ENCODE measurements at places on chromosomes 2 and 18.

DNA sequence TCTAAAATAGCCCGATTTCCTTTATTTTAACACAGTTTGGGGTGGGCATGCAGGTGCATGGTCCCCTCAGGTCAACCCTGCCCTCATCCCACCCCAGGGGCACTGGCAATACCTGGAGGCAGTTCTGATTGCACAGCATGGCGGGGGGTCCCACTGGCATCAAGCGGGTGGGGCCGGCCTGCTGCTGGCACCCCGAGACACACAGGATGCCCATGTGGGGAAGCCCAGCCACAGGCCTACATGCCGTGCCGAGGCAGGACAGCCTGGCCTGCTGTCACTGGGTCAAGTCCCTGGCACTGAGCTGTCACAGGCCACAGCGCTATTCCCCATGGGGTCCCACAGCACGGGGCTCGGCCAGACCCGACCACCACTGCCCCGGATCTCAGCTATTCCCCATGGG lies 11.9 kb upstream of the KCNG2 start:
- DNase-seq, result no peak

GRCh38 chr18:79728931-79729586 lies 49.5 kb downstream of the CTDP1 start:
- DNase-seq, result no peak

- peak; percentile 4 for DNase-seq
Measured at GRCh38 chr2:71856773-71857525, 290.7 kb downstream of the CYP26B1 start.

DNA sequence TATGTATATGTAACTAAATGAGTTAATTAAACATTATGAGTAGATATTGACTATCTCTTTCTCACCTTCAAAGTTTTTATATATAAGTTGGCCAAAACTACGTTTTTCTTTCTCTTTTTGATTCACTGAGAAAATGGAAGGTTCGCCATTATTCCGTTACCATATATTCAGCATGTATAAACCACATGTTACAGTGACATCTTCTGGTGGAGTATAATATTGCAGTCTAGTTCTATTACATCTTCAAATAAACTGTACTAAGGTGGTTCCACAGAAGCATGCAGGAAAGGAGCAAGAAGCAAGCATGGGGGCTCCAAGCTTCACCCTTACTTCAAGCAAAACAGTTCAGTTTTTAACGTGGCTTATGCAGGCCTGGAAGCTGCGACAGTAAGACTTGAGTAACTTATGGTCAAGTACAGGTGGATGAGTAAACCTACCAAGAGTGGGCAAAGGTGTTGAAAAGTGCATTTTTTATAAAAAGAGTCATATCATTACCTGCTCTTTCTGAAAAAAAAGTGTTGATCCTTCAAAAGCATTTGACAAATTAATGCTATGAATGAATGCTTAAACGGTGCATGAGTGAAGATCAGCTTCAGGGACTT lies 129.8 kb upstream of the RAB6C start:
- DNase-seq, result no peak

DNA sequence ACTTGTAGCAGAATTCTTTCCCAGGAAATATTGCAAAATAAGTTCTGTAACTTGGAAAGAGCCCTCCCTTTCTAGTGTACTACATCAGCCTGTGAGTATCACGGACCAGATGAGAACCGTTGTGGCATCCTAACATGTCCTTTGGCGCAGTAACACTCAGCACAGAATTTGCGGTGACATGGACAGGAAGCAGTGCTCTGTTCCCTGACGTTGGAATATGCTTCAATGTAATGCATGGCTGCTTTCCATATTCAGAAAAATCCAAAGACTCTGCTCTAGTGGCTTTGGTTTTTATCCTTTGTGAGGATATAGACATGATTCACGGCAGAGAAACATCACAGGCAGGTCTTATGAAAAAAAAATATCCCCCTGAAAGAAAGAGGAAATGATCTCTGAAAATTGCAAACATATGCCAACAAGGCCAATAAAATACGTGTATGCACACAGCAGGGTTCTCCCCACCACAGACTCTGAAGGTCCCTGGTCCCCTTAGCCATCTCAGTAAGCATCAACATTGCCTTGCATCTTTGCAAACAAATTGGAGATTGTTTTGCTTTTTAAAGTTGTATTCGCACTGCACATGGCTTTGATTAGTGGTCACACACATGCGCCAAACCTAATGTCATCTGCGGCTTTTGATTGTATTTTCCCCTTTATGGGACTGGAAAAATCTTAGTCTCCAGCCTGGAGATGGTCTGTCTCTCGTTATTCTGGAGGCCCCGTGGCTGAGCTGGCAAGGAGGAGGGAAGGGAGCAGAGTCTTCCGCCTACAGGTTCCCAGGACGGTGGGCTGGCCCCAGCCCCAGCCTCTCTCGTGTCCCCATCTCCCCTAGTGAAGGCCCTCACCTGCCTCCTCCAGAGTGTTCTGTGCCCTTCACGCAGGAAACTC lies 122.9 kb downstream of the COPS8 start:
- DNase-seq, result no peak
